ENCODE measurements at places on chromosomes 16 and 17.

DNA sequence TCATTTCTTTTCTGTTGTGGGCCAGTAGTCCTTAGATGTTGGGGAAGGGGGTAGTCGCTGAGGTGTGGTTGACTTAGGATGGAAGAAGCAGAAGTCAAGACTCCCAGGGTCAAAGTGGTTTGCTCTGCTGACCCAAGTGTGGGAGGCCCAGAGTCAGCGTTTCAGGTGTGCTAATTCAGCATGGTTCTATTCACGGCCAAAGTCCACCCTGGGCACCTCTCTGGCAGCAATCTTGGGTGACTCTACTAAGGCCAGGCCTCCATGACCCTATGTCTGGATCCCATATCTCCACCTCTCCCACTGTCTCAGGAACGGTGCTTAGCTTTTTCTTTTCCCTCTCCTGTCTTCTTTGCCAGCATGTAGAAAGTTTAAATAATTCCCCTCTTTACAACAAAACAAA lies 32.9 kb downstream of the MAPT start:
- H3K36me3 ChIP-seq: no peaks in the 10 kb centered on the region
- no peak overlapping the region for H3K4me3 ChIP-seq

DNA sequence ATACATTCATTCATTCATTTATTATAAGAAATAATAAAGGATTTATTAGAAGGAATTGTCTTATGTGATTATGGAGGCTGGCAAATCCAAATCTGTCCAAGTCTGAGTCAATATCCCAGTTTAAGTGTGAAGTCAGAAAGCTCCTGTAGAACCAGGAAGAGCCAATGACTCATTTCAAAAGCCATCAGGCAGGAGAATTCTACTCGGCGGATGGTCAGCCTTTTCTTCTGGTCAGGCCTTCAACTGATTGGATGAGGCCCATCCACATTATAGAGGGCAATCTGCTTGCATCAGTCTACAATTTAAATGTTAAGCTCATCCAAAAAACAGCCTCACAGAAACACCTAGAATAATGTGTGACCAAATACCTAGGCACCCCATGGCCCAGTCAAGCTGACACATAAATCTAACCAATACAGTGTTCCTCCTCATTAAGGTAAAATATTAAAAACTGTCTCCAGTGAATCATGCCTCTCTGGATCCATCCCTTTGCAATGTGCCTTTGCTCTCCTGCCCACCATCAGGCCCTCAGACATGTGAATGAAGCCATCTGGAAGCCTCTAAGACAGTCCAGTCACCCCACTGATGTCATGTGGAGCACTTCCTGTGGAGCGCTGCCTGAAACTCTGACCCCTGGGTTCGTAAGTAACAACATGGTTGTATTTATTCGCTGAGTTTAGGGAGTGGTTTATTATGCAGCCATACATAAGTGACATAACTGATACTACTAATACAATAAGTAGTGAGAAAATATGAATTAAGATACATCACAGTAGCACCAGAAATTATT lies 69.2 kb upstream of the WSB1 start:
- no peaks in the 10 kb centered on the region for H3K27me3 ChIP-seq
- H3K4me1 ChIP-seq: no peaks in the 10 kb centered on the region
- H3K36me3 ChIP-seq: no peaks in the 10 kb centered on the region
- no peak overlapping the region for H3K27ac ChIP-seq
- no peak for DNase-seq

DNA sequence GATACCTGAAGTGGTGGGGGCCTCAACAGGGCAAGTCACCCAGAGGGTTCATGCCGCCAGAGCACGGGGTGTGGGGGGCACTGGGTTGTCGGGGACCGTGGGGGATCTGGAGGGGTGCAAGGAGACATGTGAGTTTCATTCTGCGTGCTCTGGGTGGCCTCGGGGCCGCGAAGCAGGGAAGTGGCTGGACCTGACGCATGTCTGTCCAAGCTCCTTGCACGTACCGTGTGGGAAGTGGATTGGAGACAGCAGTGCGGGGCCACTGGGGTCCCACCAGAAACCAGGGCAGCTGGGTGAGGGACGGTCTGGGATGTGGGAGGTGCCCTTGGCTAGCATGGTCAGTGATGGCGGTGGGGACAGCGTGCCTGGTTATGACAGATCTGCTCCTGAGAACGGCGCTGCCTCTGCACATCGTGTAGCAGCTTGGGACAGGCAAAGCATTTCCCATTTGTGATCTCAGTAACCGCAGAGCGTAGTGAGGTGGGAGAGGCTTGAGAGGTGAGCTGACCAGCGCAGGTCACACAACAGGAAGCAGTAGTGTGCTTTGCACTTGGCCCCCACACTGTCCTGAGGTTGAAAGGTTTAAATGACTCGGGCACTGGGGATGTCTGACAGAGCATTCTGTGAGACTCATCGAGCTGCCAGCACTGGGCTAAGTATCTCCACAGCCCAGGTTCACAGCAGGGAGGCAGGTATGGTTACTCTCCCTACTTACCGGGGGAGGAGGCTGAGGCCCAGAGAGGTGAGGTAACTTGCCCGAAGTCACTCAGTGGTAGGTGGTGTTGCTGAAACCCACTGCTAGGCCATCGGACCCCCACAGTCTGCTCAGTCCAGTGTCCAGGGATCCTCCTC lies 114.4 kb downstream of the SOCS1 start:
- H3K36me3 ChIP-seq: no peaks in the 10 kb centered on the region
- peaks cover 21% of the 10 kb centered on the region for H3K4me1 ChIP-seq
- H3K27me3 ChIP-seq: no peaks in the 10 kb centered on the region
- H3K4me3 ChIP-seq: no peak overlapping the region

GRCh38 chr16:88968589-88969280 lies 8.3 kb downstream of the CBFA2T3 start:
- H3K4me3 ChIP-seq: no peak overlapping the region
- H3K27ac ChIP-seq: no peak overlapping the region
- no peaks in the 10 kb centered on the region for H3K4me1 ChIP-seq
- peaks cover 2% of the 10 kb centered on the region for H3K27me3 ChIP-seq
- H3K36me3 ChIP-seq: no peaks in the 10 kb centered on the region

DNA sequence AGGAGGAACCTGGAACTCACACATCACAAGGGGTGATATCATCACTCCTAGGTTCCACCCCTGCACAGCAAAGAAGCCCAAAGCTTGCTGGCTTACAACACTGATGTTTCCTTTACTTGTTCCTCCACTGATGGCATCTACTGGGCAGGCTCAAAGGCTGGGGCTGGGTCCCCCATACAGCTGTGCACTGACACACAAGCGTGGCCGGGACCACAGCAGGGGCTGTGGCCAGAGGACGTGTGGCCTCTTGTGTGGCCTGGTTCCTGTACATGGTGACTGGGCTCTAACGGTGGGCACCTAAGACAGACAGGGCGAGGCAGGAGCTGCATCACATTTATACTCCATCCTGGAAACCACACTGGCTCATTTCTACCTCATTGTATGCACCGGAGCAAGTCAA lies 264.4 kb upstream of the FOXF1 start:
- H3K27me3 ChIP-seq: peaks cover 5% of the 10 kb centered on the region
- no peaks in the 10 kb centered on the region for H3K4me1 ChIP-seq
- H3K36me3 ChIP-seq: no peaks in the 10 kb centered on the region
- DNase-seq: no peak
- H3K4me3 ChIP-seq: no peak overlapping the region

GRCh38 chr17:14389681-14390080 lies 88.8 kb downstream of the HS3ST3B1 start:
- DNase-seq: no peak
- H3K36me3 ChIP-seq: no peaks in the 10 kb centered on the region
- H3K4me3 ChIP-seq: no peak overlapping the region
- H3K27ac ChIP-seq: no peak overlapping the region
- no peaks in the 10 kb centered on the region for H3K27me3 ChIP-seq

Measured in Caco-2 (cell line).